ENCODE measurements at places on chromosomes 7 and 10. TPM values are rescaled to one million over a fixed set of nuclear protein-coding genes. Genes with fewer than 3 reads are reported as not detected.

TPK1 gene
- 4.0 TPM for total RNA-seq

GRCh38 chr10:72319416-72320254 lies 35.1 kb downstream of the DNAJB12 start:
- no peaks in the 10 kb centered on the region for H3K27me3 ChIP-seq
- peak overlapping the region; percentile 62 for H3K27ac ChIP-seq
- peak; percentile 47 for DNase-seq
- no peaks in the 10 kb centered on the region for H3K36me3 ChIP-seq
- peaks cover 45% of the 10 kb centered on the region for H3K4me1 ChIP-seq

GRCh38 chr10:29853913-29854312 lies 205.5 kb downstream of the JCAD start:
- no peaks in the 10 kb centered on the region for H3K36me3 ChIP-seq
- no peak for DNase-seq
- no peak overlapping the region for H3K4me3 ChIP-seq
- no peak overlapping the region for H3K27ac ChIP-seq
- H3K4me1 ChIP-seq = peaks cover 26% of the 10 kb centered on the region

GRCh38 chr10:124500757-124501156 lies 39.1 kb downstream of the LHPP start:
- H3K4me3 ChIP-seq = no peak overlapping the region
- no peak overlapping the region for H3K27ac ChIP-seq
- H3K27me3 ChIP-seq = no peaks in the 10 kb centered on the region
- H3K36me3 ChIP-seq = peaks cover 10% of the 10 kb centered on the region
- no peak for DNase-seq

SORBS1 gene
- total RNA-seq = 15.3 TPM

OR2A12 gene
- total RNA-seq = not detected

NCF1 gene
- not detected for total RNA-seq

GRCh38 chr7:99293167-99293566 lies 20.5 kb downstream of the MYH16 start:
- H3K4me3 ChIP-seq = no peak overlapping the region
- no peaks in the 10 kb centered on the region for H3K27me3 ChIP-seq
- no peak overlapping the region for H3K27ac ChIP-seq
- H3K36me3 ChIP-seq = no peaks in the 10 kb centered on the region

LSM8 gene
- total RNA-seq = 49.9 TPM

GRCh38 chr7:22025983-22026382 lies 80.3 kb upstream of the CDCA7L start:
- peaks cover 4% of the 10 kb centered on the region for H3K4me1 ChIP-seq
- no peak overlapping the region for H3K27ac ChIP-seq
- H3K4me3 ChIP-seq = no peak overlapping the region
- peaks cover 5% of the 10 kb centered on the region for H3K36me3 ChIP-seq
- DNase-seq = no peak
- peaks cover 4% of the 10 kb centered on the region for H3K27me3 ChIP-seq

GRCh38 chr10:113977174-113977573 lies 66.5 kb upstream of the ADRB1 start:
- no peak overlapping the region for H3K27ac ChIP-seq
- H3K36me3 ChIP-seq = no peaks in the 10 kb centered on the region
- no peaks in the 10 kb centered on the region for H3K27me3 ChIP-seq
- no peak overlapping the region for H3K4me3 ChIP-seq
- no peak for DNase-seq
- H3K4me1 ChIP-seq = no peaks in the 10 kb centered on the region

GRCh38 chr10:35638101-35638500 lies 4.0 kb downstream of the FZD8 start:
- peaks cover 39% of the 10 kb centered on the region for H3K4me1 ChIP-seq
- no peak overlapping the region for H3K27ac ChIP-seq
- peak overlapping the region; percentile 45 for H3K4me3 ChIP-seq
- H3K36me3 ChIP-seq = no peaks in the 10 kb centered on the region
- peaks cover 61% of the 10 kb centered on the region for H3K27me3 ChIP-seq

- no peak for DNase-seq
- H3K4me3 ChIP-seq = no peak overlapping the region
- no peak overlapping the region for H3K27ac ChIP-seq
- no peaks in the 10 kb centered on the region for H3K36me3 ChIP-seq
These were observed 39.2 kb downstream of the ZNF467 start for GRCh38 chr7:149733924-149734790.

CDH23 gene
- 2.0 TPM for total RNA-seq

PDSS1 gene
- total RNA-seq = 15.3 TPM

DNA sequence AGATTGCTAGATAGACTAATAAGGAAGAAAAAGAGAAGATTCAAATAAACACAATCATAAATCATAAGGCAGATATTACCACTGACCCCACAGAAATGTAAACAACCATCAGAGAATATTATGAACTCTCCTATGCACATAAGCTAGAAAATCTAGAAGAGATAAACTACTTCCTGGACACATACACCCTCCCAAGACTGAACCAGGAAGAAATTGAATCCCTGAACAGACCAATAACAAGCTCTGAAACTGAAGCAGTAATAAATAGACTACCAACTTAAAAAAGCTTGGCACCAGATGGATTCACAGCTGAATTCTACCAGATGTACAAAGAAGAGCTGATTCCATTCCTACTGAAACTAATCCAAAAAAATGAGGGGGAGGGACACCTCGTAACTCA lies 24.5 kb upstream of the STARD3NL start:
- no peaks in the 10 kb centered on the region for H3K4me1 ChIP-seq
- no peaks in the 10 kb centered on the region for H3K36me3 ChIP-seq
- H3K27ac ChIP-seq = no peak overlapping the region
- no peak overlapping the region for H3K4me3 ChIP-seq

GRCh38 chr10:62651341-62651740 lies 153.2 kb upstream of the ADO start:
- no peaks in the 10 kb centered on the region for H3K4me1 ChIP-seq
- peak overlapping the region; percentile 29 for H3K27ac ChIP-seq
- H3K4me3 ChIP-seq = no peak overlapping the region
- H3K27me3 ChIP-seq = no peaks in the 10 kb centered on the region

- peaks cover 22% of the 10 kb centered on the region for H3K36me3 ChIP-seq
- no peak overlapping the region for H3K4me3 ChIP-seq
- H3K4me1 ChIP-seq = no peaks in the 10 kb centered on the region
- DNase-seq = no peak
These were observed 23.8 kb downstream of the CROT start for GRCh38 chr7:87369216-87369615.

CLRN3 gene
- total RNA-seq = not detected

- no peak overlapping the region for H3K27ac ChIP-seq
- H3K36me3 ChIP-seq = no peaks in the 10 kb centered on the region
- peaks cover 2% of the 10 kb centered on the region for H3K27me3 ChIP-seq
- no peak overlapping the region for H3K4me3 ChIP-seq
- no peak for DNase-seq
These were observed 496.7 kb downstream of the TYW1 start for GRCh38 chr7:67493366-67493765.

DNA sequence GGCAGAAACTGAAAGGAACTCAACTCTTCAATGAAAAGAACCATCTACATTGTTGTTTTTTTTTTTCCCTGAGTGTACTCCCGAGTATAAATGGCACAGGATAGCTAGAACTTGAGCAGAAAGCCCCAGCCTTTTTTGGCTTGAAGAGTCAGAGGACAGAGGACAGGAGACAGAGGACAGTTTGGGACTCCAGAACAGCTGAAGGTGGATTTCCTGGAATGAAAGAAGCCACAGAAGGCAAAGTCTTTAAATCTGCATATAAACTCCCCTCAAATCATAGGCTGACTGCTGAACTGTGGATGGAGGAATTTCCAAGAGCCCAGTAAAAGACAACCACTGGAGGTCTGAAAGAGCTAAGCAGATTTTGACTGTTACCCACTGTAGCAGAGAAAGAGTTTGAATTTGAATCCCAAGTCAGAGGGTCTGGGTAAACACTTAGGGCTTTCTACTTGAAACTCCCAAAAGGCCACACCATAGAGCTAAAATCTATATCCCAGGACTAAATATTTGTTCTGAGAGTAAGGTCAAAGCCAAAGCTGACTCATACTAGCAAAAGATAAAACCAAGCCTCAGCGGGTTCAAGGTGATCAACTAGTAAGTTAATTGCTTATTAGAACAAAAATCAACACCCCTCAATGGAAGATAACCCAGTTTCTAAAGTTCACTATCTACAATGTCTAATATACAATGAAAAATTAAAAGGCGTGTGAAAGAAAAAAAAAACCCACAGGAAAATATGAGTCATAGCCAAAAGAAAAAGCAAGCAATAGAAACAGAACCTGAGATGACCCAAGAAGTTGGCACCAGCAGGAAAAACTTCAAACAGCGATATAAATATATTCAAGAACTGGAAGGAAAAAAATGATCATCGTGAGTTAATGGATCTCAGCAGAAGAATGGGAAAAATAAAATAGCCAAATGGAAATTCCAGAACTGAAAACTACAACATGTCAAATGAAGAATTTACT lies 1.8 kb upstream of the OPN1SW start:
- no peak for DNase-seq
- H3K4me3 ChIP-seq = no peak overlapping the region
- H3K27me3 ChIP-seq = no peaks in the 10 kb centered on the region
- H3K27ac ChIP-seq = no peak overlapping the region
- peaks cover 35% of the 10 kb centered on the region for H3K36me3 ChIP-seq
- H3K4me1 ChIP-seq = no peaks in the 10 kb centered on the region

- no peak for DNase-seq
- no peaks in the 10 kb centered on the region for H3K36me3 ChIP-seq
- no peak overlapping the region for H3K4me3 ChIP-seq
- H3K27me3 ChIP-seq = no peaks in the 10 kb centered on the region
- peaks cover 36% of the 10 kb centered on the region for H3K4me1 ChIP-seq
These were observed 14.2 kb downstream of the SLC29A3 start for GRCh38 chr10:71333129-71333887.

DNA sequence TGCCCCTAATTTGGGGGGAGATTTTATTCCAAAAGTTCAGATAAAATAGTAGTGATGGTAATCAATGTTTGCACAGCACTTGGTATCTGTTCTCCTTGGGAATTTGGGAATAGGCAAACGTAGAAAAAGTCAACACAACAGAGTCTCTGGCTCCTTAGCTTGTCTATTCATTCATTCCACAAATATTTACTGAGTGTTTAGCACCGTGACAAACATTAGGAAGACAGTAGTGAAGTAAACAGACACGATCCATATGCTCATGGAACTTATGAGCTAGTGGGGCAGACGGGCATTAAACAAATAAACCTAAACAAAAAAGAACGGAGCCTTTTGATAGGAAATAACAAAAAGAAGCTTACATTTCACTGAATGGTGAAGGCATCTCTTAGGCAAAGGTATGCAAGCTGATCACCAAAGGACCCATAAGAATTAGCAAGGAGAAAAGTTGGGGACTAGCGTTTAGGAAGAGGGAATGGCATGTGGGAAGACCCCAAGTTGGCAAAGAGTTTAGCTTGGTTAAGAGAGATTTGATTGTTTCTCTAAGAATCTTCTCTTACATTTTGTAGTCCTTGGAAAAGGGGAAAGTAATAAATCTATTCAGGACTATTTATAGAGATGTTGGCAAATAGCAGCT lies 243.9 kb upstream of the NPY start:
- H3K27ac ChIP-seq = no peak overlapping the region
- no peaks in the 10 kb centered on the region for H3K4me1 ChIP-seq
- H3K27me3 ChIP-seq = no peaks in the 10 kb centered on the region
- H3K4me3 ChIP-seq = no peak overlapping the region
- no peaks in the 10 kb centered on the region for H3K36me3 ChIP-seq
- no peak for DNase-seq

GRCh38 chr10:59387951-59388670 lies 25.8 kb upstream of the FAM13C start:
- H3K4me1 ChIP-seq = peaks cover 5% of the 10 kb centered on the region
- H3K27me3 ChIP-seq = peaks cover 3% of the 10 kb centered on the region
- no peak overlapping the region for H3K4me3 ChIP-seq

DNA sequence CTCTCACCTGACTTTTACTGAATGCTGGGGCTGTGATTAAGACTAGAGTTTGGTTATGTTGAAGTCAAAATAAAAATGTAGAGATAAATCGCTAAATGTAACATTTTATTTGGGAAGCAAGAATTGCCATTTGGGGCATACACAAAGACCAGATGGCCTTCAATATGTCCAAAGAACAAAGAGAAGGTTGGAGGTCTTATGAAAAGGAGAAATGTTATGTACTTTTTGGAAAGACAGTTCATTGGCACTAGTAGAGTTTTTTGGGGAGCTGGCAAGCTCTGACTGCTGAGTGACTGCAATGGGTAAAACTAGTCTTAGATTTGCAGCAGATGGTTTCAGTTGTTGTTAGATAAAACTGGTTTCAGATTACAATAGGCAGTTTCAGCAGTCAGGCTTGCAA lies 35.6 kb upstream of the GALNT17 start:
- no peak overlapping the region for H3K27ac ChIP-seq
- peaks cover 3% of the 10 kb centered on the region for H3K36me3 ChIP-seq
- H3K4me3 ChIP-seq = no peak overlapping the region
- no peak for DNase-seq
- H3K4me1 ChIP-seq = no peaks in the 10 kb centered on the region

VPS37D gene
- 10.0 TPM for total RNA-seq

DNA sequence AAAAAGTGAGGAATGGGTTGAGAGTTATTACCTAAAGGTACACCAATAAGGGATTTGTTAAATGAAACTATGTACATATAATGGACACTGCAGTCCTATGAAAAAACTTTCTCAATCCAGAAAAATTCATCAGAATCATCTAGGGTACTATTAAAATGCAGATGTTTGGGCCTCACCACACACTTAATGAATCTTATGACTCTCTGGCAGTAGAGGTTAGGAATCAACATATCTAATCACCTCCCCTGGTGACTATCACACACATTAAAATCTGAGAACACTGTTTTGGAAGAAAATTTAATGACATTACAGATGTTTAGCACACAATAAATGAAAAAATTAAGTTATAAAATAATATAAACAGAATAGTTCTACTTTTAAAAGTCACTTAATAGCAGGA lies 32.1 kb downstream of the BAZ1B start:
- H3K36me3 ChIP-seq = peaks cover 10% of the 10 kb centered on the region
- DNase-seq = no peak
- no peaks in the 10 kb centered on the region for H3K4me1 ChIP-seq
- H3K27me3 ChIP-seq = no peaks in the 10 kb centered on the region

EPDR1 gene
- total RNA-seq = 4.1 TPM

OR13A1 gene
- not detected for total RNA-seq

DNA sequence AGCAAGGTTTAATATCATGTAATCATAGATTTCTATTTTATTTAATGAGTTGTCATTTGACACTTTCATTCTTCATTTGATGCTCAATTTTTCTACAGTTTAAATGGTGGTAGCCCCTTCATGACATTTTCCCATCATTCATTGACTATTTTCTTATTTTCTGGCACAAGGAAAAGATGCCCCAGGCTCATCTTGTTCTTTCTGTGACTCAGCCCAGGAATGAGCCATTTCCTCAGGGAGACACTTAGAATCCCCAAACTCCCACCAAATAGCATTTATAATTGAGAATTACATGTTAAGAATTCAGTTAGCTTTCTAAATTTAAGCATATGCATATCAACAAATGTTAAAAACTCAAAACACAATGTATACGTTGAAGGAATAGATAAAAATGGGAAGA lies 222.3 kb downstream of the KIF20B start:
- H3K36me3 ChIP-seq = no peaks in the 10 kb centered on the region
- no peak overlapping the region for H3K4me3 ChIP-seq
- peaks cover 3% of the 10 kb centered on the region for H3K27me3 ChIP-seq
- DNase-seq = no peak
- no peaks in the 10 kb centered on the region for H3K4me1 ChIP-seq

DNA sequence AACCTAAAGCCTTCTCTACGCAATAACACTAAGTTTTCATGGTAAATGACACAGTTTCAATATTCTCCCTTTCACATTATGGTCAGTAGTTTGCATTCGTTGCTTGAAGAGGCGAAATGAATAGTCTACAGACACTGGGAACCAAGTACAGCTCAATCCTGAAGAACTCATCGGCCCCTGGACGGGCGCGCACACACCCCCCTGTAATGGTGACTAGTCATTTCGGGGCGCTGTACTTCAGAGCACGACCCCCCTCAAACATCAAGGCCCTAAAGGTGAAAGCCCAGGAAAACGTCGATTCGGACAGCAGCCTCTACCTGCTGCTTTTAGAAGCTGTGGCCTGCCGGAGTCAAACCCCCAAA lies 1.0 kb downstream of the NT5C2 start:
- no peak for DNase-seq
- peak overlapping the region; percentile 94 for H3K27ac ChIP-seq
- peak overlapping the region; percentile 100 for H3K4me3 ChIP-seq

Data from neural crest cell (in vitro differentiated cells).